ENCODE measurements at places on chromosomes 11 and 22. TPM values are rescaled to one million over a fixed set of nuclear protein-coding genes. Genes with fewer than 3 reads are reported as not detected.

- no peak for DNase-seq
Measured at GRCh38 chr11:10096987-10097386, 197.0 kb downstream of the SBF2 start.

DNA sequence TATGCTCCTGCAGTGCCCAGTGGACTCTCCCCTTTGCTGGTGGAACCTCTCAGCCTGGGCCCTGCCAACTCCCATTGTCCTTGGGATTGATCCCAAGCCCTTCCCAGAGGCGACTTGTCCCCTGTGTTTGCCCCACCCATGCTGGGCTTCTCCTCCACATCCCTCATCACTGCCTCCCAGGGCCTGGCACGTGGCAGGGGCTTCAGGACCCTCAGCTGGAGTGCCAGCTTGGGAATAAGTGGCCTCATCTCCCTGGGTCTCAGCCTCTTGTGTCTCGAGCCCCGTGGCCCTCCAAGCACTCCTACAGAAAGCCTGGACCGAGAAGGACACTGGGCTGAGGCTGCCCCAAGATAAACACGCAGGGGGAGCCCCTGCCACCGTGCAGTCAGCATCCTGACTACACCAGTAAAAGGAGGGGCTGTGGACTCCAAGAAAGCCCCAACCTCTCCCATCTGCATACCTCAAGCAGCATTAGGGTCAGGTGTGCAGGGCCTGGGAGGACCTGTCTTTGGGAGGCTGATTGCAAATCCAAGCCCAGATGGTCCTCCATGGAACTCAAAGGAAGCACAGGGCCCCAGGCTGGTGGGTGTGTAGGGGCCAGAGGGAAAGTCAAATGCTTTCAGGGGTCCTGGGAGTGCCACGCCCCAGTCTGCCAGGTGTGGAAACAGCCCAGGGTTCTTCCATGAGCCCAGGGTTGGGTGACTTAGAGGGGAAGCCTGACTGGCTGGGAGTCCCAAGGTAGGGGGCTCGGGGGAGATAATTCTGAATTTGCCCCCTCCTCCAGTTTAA is 9.5 kb upstream of the GNAZ start:
- peak; percentile 13 for DNase-seq

Gene PGA4
- not detected for total RNA-seq

Gene PGAP2
- 25.9 TPM for total RNA-seq

Gene OR8D4
- total RNA-seq, result 0.87 TPM

Gene NAALADL1
- total RNA-seq, result 32.6 TPM
